Activated T-helper 1 cell treated with anti-CD3 and anti-CD28 coated beads, Interleukin-12 subunit alpha, Interleukin-12 subunit beta, Interleukin-2, Interleukin-4 antibody, amounts not matched to agents 30 ng/mL and 10 ng/mL and 1 ng/mL, durations not matched to agents 14 hours and 24 hours and 36 hours (primary cell): ENCODE measurements at places on chromosomes 4 and X. TPM values are rescaled to one million over a fixed set of nuclear protein-coding genes. Genes with fewer than 3 reads are reported as not detected.
A peak's percentile ranks its signal among the peaks of the same experiment; 100 is the strongest.

Gene GAB3
- 5.1 TPM in 2 replicates for total RNA-seq

Gene MAOA
- 0.54 and 0.57 TPM in 2 replicates for total RNA-seq

Gene SETD7
- 17.4 and 18.7 TPM in 2 replicates for total RNA-seq

Gene EMCN
- not detected in 2 replicates for total RNA-seq

Gene CT45A1
- not detected in 2 replicates for total RNA-seq

Gene PCDH11X
- not detected in 2 replicates for total RNA-seq

DNA sequence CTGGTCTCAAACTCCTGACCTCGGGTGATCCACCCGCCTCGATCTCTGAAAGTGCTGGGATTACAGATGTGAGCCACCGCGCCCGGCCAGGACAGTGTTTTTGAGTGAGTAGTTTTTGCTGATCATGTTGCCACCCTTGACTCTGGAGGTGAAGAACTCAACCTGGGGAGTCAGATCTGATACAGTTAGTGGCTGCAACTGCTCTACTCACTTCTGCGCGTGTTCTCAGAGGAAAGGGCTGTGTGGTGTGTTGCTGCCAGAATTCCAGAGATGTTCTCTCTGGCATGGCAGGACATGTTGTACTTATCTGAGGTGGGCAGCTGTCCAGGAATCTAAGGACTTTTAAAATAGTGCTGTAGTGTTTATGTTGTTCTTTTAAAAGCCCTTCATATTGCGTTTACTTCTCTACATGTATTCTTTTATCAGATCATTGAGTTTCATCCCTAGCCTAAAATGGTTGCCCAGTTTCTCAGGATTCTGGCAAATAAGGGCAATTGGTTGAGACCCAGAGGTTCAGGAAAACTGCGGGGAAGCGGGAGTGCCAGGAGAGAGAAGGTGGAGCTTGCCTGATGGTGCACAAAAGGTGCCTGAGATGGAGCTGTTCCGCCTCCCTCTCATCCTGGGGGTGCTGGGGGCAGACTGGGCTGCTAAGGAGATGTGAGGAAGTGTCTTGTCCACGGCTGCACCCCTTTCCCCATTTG is 97.7 kb downstream of the ARHGAP10 start:
- H3K27me3 ChIP-seq: no peaks in the 10 kb centered on the region
- H3K36me3 ChIP-seq: peaks cover 6% of the 10 kb centered on the region
- no peak overlapping the region for H3K4me3 ChIP-seq

DNA sequence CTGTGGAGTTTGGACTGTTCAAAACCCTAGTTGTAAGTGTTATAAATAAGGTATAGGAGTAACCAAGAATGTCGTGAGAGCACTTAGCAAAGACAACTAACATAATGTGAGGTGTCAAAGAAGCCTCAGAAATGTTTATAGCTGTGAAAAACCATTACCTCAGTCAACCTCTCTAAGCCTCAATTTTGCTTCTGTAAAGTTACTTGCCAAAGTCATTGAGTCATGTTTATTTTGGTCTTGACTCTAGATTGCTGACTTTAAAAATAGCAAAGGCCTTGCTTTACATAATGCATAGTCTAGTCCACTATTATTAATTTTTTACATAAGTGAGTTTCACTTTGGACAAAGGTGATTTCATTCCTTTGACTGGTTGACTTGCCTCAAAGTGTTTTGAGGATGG is 257.6 kb upstream of the CXXC4 start:
- no peak for DNase-seq
- no peak overlapping the region for H3K4me3 ChIP-seq
- no peaks in the 10 kb centered on the region for H3K4me1 ChIP-seq
- H3K36me3 ChIP-seq: no peaks in the 10 kb centered on the region
- no peaks in the 10 kb centered on the region for H3K27me3 ChIP-seq

GRCh38 chrX:47623540-47624027 is 3.9 kb upstream of the SYN1 start:
- H3K4me3 ChIP-seq: peak overlapping the region; percentile 79
- H3K27ac ChIP-seq: no peak overlapping the region
- peaks cover 12% of the 10 kb centered on the region for H3K36me3 ChIP-seq
- peaks cover 9% of the 10 kb centered on the region for H3K27me3 ChIP-seq
- peak; percentile 17 for DNase-seq

- H3K36me3 ChIP-seq: no peaks in the 10 kb centered on the region
- H3K27me3 ChIP-seq: no peaks in the 10 kb centered on the region
These were observed 895.1 kb downstream of the PCDH18 start for GRCh38 chr4:136637071-136637777.

GRCh38 chrX:22616867-22617266 is 344.2 kb downstream of the CBLL2 start:
- H3K27ac ChIP-seq: no peak overlapping the region
- no peaks in the 10 kb centered on the region for H3K4me1 ChIP-seq
- DNase-seq: no peak
- H3K27me3 ChIP-seq: no peaks in the 10 kb centered on the region

- DNase-seq: no peak
- no peak overlapping the region for H3K27ac ChIP-seq
- no peaks in the 10 kb centered on the region for H3K27me3 ChIP-seq
- no peak overlapping the region for H3K4me3 ChIP-seq
These were observed 734.7 kb upstream of the FAM241A start for GRCh38 chr4:111410571-111410970.

GRCh38 chr4:123631786-123632692 is 235.4 kb downstream of the SPRY1 start:
- H3K36me3 ChIP-seq: no peaks in the 10 kb centered on the region
- DNase-seq: no peak
- H3K27ac ChIP-seq: no peak overlapping the region
- no peak overlapping the region for H3K4me3 ChIP-seq
- peaks cover 21% of the 10 kb centered on the region for H3K27me3 ChIP-seq

DNA sequence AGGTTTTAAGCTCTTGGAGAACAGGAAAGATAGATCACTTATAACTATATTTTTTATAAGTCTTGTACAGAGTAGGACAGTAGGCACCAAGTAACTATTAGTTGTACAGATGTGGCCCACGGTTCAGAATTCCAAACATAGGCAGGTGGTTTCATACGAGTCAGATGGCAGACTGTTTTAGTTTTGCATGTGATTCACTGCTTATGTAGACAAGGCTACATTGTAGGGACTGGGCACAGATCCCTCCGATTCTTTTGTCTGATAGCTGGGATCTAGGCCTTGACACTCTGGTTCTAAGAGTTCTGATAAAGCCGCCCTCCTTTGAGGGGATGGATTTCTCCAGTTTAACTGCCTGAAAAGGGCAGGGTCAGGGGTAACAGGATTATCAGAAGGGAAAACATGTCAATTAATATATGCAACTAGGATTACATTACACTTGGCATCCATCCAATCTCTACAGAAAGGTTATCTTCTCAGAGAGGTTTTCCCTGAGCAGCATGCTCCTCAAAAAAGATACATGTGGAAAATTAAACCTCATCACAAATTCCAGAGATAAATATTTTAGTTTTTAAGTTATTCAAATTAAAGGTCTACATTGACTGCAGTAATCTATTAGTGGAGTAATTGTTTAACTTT is 87.8 kb downstream of the SPRY1 start:
- peaks cover 27% of the 10 kb centered on the region for H3K4me1 ChIP-seq
- no peak for DNase-seq
- no peak overlapping the region for H3K27ac ChIP-seq
- H3K4me3 ChIP-seq: no peak overlapping the region

DNA sequence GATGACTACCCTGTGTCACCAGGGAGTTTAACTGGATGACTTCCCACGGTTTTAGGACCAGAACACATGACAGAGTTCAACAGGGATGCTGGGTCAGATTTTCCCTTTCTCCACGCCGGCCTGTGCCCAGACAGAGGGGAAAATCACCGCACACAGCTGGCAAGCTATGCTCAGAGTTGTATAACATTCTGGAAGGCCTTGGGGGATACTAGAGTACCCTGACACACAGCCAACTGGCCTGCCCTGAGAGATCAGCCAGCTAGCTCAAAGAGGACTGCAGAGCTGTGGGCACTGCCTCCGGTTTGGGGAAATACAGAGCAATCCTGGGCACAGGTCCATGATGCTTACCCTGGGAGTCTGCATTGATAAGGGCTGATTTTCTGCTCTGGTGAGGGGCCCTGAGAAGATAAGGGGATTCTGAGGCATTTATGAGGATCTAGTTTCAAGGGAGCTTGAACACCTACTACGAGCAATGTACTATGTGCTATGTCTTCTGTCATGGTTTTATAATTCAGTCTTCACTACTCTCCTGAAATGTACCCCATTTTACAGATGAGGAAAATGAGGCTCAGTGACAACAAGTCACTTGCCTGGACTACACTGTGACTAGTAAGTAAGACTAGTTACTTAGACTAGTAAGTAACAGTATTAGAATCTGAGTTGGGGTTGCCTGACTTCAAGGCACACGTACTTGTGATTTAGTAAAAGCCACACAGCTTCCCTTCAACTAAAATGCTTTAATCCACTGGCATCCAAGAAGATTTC is 14.7 kb downstream of the C4orf54 start:
- H3K4me3 ChIP-seq: no peak overlapping the region
- DNase-seq: no peak
- H3K4me1 ChIP-seq: no peaks in the 10 kb centered on the region
- H3K27ac ChIP-seq: no peak overlapping the region
- peaks cover 3% of the 10 kb centered on the region for H3K27me3 ChIP-seq

GRCh38 chr4:22942920-22943559 is 250.3 kb downstream of the GBA3 start:
- DNase-seq: no peak
- no peaks in the 10 kb centered on the region for H3K36me3 ChIP-seq
- H3K27me3 ChIP-seq: no peaks in the 10 kb centered on the region
- no peaks in the 10 kb centered on the region for H3K4me1 ChIP-seq
- H3K4me3 ChIP-seq: no peak overlapping the region

GRCh38 chr4:78735697-78736096 is 40.5 kb upstream of the BMP2K start:
- peaks cover 5% of the 10 kb centered on the region for H3K4me1 ChIP-seq
- no peak for DNase-seq
- H3K4me3 ChIP-seq: no peak overlapping the region

GRCh38 chr4:121208244-121209007 is 44.3 kb upstream of the TNIP3 start:
- H3K27me3 ChIP-seq: peaks cover 8% of the 10 kb centered on the region
- peaks cover 7% of the 10 kb centered on the region for H3K4me1 ChIP-seq

GRCh38 chr4:3062471-3062870 is 11.9 kb downstream of the HTT-AS start:
- no peak overlapping the region for H3K4me3 ChIP-seq
- H3K36me3 ChIP-seq: no peaks in the 10 kb centered on the region
- no peaks in the 10 kb centered on the region for H3K4me1 ChIP-seq
- no peak for DNase-seq
- peaks cover 19% of the 10 kb centered on the region for H3K27me3 ChIP-seq

GRCh38 chrX:109632906-109633504 is 8.0 kb upstream of the KCNE5 start:
- H3K27ac ChIP-seq: no peak overlapping the region
- no peak for DNase-seq
- H3K27me3 ChIP-seq: no peaks in the 10 kb centered on the region
- H3K36me3 ChIP-seq: peaks cover 8% of the 10 kb centered on the region

DNA sequence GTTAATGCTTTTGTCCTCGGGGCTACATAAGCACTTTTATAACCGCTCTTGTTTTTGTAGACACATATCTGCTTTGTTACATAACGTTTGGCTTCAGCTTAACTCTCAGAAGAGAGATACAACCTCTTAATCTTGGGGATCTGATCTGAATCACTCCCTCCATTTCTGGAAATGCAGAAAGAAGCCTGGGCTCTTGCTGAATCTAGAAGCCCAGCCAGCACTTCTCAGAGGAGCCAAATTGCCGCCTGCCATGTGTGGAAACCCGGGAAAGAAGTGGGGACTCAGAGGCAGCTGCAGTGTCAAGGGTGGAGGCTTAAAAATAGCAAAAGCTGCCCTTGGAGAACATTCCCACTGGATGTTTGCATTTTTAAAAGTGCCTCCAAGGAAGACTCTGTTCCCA is 69.3 kb upstream of the LDB2 start:
- no peaks in the 10 kb centered on the region for H3K4me1 ChIP-seq
- DNase-seq: no peak
- no peaks in the 10 kb centered on the region for H3K27me3 ChIP-seq

- no peak overlapping the region for H3K4me3 ChIP-seq
- no peaks in the 10 kb centered on the region for H3K4me1 ChIP-seq
- H3K27ac ChIP-seq: no peak overlapping the region
- H3K36me3 ChIP-seq: no peaks in the 10 kb centered on the region
These were observed 135.6 kb upstream of the TLL1 start for GRCh38 chr4:165737309-165737972.

DNA sequence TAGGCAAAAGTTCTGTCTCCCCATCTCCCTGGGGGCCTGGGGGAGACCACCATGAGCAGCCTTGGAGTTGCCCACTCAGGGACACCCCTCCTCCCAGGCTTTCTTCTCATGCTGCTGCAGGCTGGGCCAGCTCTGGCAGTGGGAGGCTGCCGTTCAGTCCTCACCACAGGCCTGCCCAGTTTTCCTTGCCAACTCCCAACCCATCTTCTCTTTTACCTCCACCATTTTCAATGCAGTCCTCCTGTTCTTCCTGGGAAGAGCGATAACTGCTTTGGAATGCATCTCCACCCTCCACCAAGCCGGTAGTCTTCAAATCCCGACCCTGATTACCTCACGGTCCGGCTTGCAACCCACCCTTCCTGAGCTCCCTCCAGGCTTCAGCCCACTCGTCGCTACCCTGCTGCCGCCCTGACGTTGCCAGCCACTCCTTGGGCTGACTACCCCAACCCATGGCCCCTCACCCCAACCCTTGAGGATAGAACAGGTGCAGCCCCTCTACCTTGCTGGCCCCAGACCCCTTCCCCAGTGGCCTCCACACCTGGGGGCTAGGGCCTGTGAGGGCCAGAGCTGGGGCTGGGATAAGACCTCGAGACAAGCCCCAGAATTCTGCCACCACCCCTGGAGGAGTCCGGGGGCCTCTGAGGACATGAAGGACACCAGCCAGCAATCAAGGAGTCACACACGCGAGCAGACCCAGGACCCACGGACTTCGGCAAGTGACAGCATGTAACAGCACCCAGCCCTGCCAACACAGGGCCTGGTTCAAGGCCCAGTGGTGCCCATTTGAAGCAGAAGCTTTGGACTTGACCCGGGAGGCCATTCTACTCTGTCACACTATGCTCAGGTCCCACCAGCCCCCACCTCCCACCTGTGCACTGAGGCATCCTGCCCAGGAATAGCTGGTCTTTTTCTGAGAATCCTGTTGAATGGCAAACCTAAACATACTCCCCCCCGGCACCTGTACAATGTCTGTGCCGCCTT is 9.2 kb downstream of the WDR1 start:
- H3K27ac ChIP-seq: peak overlapping the region; percentile 74
- H3K4me3 ChIP-seq: peak overlapping the region; percentile 59
- no peaks in the 10 kb centered on the region for H3K27me3 ChIP-seq
- no peak for DNase-seq
- H3K4me1 ChIP-seq: peaks cover 99% of the 10 kb centered on the region
